Stimulated activated naive CD4-positive, alpha-beta T cell (primary cell): ENCODE measurements at places on chromosomes 2 and 18.

DNA sequence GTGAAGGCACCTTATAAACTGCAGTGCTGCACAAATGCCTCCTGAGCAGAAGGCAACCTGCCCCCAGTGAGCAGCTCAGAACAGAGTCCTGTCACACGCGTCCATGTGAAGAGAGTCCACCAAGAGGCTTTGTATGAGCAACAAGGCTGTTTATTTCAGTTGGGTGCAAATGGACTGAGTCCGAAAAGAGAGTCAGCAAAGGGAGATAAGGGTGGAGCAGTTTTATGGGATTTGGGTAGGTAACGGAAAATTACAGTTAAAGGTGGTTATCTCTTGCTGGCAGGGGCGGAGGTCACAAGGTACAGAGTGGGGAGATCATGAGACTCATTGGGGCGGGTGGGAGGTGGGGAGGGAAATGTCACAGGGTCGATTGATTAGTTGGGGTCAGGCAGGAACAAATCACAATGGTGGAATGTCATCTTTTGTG lies 53.4 kb upstream of the RALBP1 start:
- DNase-seq = no peak

GRCh38 chr2:50018292-50018691 lies 864.0 kb upstream of the FSHR start:
- DNase-seq = no peak

GRCh38 chr2:58983111-58983510 lies 742.0 kb upstream of the FANCL start:
- no peak for DNase-seq

GRCh38 chr2:199646439-199646838 lies 188.7 kb upstream of the SATB2 start:
- DNase-seq = no peak

DNA sequence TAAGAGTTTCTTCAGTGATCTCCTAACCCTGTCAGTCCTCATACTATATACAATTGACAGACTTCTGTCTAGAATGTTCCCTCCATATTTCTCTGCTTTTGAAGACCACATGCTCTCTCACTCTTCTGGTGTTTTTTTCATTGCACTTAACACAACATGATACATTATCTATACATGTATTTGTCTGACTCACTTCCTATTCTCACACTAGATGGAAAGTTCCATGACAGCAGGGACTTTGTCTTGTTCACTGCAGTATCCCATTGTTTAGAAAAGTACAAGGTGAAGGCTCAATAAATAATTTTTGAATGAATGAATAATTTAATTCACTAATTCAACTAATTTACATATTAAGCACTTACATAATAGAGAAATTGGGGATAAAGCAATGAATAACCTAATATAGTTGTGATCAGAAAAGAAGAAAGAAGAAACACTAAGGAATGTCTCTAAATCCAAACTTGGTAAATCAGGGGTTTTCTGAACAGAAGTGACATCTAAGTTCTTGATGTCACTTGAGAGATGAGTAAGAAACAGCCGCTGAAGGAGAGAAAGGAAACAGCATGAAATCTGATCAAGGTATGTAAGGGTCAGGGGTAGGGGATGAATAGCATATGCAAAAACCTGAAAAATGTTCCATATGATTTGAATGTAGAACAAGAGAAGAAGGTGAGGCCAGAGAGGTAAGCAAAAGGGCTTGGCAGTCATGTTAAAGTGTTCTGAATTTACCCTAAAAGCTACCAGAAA lies 42.4 kb downstream of the MBD2 start:
- no peak for DNase-seq

DNA sequence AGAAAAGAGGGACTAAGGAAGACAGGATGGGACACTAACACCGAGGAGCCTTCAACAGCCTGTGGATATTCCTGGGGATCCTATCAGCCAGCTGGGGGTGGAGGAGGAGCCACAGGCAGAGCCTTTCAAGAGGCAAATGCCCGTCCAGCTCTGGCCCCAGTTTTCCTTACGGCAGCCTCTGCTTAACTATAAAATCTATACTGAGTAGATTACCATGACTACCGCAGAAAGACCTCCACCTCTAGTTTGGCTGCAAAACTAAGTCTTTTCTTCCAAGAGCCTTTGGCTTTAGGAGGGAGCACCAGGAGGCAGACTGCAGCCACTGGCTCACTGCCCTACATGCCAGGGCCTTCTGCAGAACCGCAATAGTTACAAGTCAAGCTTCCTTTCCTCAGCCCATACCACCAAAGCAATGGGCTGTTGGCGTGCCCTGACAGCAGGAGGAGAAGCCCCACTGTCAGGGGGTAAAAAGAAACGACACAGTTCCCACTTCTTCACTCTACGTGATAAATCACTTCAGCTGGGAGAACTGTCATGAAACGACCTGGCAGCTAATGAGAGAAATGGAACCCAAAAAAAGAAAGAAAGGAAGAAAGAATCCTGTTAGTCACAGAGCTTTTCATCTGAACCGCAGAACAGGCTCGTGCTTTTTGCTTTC lies 25.1 kb upstream of the CREB1 start:
- DNase-seq = no peak
